Testis (tissue), 5 donors: ENCODE measurements at places on chromosomes 7 and 10. TPM values are rescaled to one million over a fixed set of nuclear protein-coding genes. Genes with fewer than 3 reads are reported as not detected.
A peak's percentile ranks its signal among the peaks of the same experiment; 100 is the strongest.

DNA sequence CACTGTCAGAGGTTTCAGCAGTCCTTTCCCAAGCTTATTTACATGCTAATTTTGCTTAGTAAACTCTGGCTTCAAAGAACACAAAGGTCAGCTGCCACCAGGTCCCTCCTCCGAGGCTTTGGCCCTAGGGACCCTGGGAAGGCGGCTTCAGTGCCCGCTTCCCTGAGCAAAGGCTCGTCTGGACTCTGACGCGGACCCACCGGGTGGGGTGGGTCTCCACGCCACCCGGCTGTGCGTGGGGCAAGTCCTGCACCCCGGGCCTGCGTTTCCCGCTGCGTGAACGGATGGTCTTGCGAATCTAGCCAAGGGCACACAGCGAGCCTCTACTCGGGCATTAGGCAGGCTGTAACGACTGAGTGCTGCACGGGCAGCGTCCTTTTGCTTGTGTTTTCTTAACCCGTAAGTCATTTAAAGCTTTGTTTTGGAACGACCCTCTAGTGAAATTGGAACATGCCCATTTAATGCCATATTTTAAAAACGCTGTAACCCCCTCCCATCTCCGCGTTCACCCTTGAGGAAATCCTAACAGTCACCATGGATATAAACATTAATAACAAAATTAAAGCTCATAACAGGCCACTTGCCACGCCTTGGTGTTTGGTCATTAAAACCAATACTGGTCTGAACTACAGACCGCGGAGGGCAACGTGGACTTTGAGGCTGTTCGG is 828 bp downstream of the BNIP3 start:
- peak overlapping the region; percentile 87 for H3K27ac ChIP-seq
- peak overlapping the region; percentile 90 for H3K4me3 ChIP-seq

DNA sequence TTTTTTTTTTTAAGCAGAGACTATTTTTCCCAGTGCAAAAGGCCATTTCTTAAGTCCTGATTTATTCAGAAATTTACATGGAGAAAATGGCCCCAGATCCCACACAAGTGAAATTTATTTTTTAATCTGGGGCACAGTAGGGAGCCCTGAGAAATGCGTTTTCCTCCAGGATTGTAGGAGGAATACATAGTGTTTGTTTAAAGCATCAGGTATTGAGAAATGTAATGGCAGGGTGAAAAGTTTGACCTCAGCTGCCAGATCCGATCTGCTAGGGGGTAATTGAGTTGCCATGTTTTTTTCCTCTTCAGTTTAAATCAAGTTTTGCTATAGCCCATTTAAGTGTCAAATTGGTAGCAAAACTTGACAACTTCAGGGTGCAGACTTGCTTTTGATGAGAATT is 110.0 kb downstream of the LRMDA start:
- H3K27ac ChIP-seq, result no peak overlapping the region
- no peaks in the 10 kb centered on the region for H3K36me3 ChIP-seq
- no peaks in the 10 kb centered on the region for H3K27me3 ChIP-seq
- DNase-seq, result no peak

DNA sequence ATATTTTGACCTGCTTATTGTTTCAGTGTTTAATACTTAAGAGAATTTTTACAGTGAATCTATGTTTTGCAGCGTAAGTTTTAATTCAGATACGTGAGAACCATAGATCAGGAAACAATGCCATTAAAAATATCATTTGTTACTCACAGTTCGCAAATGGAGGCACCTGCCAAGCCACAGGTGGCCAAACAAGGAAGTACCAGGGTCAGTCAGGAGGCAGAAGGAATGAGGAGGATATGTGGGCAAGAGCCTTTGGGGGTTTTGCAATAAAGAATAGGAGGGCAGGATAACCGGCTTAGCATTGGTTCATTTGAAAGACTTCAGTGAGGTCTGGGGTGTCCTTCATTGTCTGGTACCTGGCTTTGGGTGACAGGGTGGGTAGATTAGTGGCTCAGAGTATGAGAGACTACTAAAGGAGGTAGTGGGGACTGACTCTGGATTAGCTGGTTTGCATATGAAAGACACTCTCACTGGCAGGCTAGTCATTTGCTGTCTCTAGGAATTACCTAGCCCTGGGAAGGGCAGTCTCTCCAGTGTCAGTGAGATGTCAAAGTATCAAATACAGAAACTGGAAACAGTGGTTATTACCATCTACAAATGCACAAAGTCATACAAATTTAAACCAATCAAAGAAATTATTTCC is 132.2 kb upstream of the CAV2 start:
- H3K36me3 ChIP-seq, result no peaks in the 10 kb centered on the region
- H3K27me3 ChIP-seq, result no peaks in the 10 kb centered on the region
- H3K27ac ChIP-seq, result no peak overlapping the region
- no peaks in the 10 kb centered on the region for H3K4me1 ChIP-seq
- DNase-seq, result no peak

GRCh38 chr10:7485244-7485556 is 74.4 kb upstream of the SFMBT2 start:
- no peak overlapping the region for H3K4me3 ChIP-seq
- peaks cover 4% of the 10 kb centered on the region for H3K4me1 ChIP-seq
- no peak for DNase-seq
- no peak overlapping the region for H3K27ac ChIP-seq
- H3K36me3 ChIP-seq, result no peaks in the 10 kb centered on the region
- H3K27me3 ChIP-seq, result no peaks in the 10 kb centered on the region

DNA sequence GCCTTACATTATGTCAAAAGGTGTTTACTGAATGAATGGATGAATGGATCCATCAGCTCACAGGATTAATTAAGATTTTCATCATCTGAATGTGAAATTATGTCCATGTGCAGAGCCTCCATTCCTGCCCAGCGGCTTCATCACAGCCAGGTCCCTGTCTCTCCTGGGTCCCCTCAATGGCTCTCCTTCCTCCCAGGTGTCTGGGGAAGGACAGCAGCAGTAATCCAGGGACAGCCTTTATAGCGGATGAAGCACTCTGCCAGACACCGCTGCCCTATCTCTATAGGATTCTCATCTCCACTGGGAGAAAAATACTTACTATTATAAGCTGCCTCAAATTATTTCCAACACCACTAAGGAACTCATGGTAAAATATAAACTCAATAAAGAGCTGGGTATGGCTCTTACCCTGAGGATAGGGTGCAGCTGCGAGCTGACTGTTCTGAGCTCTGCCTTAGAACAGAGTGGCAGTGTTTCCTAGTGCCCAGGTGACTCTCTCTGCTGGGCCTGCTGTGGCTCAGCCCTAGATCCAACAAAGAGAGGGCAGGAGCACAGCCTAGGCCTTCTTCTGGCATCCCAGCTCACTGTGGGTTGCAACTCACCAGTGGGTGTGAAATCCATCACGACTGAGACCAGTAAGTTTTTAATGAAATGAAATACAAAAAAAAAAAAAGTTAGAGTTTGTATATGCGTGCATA is 38.3 kb downstream of the GPRIN2 start:
- no peaks in the 10 kb centered on the region for H3K36me3 ChIP-seq
- H3K4me1 ChIP-seq, result no peaks in the 10 kb centered on the region
- no peaks in the 10 kb centered on the region for H3K27me3 ChIP-seq
- no peak overlapping the region for H3K4me3 ChIP-seq

DNA sequence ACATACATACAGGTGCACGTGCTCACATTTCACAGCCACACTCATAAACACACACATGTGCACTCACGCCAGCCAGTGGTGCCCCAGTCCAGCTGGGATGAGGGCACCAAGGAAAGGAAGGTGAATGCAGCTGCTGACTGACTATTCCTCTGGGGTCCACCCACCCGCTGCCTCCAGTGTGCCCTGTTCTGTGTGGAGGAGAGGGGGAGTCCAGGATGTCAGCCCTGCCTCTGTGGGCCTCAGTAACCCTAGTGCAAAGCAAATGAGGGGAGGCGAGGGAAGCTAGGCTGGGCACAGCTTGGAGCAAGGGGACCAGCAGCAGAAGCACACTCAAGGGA is 57.6 kb downstream of the YKT6 start:
- H3K4me1 ChIP-seq, result peaks cover 16% of the 10 kb centered on the region
- H3K4me3 ChIP-seq, result no peak overlapping the region
- H3K27me3 ChIP-seq, result no peaks in the 10 kb centered on the region

DNA sequence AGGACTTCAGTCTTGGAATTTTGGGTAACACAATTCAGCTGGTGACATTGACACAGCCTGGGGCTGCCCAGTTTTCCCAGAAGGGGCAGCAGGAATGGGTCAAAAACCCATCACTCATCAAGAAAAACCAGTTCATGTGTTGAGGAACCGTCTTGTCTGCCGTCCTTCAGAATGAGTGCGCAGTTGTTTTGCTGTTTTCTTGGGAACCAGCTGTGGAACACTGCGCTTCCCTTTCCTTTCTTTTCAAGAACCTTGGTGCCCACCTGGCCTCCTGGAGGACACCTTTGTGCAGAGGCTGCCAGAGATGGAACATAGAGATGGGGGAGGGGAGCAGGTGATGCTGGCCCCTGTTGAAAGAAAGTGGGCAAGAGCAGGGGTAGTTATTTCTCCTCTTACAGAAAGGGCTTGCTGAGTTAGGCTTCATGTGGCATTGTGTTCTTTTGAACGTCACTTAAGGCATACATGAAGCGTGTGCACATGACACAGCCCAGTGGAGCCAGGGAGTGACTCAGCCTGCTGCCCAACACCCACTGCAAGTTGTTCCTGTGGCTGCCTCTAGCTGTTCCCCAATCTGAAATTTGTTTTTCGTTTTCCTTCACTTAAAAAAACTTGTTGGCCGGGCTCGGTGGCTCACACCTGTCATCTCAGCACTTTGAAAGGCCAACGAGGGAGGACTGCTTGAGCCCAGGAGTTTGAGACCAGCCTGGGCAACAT is 87.4 kb upstream of the TNS3 start:
- H3K36me3 ChIP-seq, result no peaks in the 10 kb centered on the region
- H3K4me1 ChIP-seq, result no peaks in the 10 kb centered on the region
- H3K4me3 ChIP-seq, result no peak overlapping the region
- H3K27ac ChIP-seq, result peak overlapping the region; percentile 54

DNA sequence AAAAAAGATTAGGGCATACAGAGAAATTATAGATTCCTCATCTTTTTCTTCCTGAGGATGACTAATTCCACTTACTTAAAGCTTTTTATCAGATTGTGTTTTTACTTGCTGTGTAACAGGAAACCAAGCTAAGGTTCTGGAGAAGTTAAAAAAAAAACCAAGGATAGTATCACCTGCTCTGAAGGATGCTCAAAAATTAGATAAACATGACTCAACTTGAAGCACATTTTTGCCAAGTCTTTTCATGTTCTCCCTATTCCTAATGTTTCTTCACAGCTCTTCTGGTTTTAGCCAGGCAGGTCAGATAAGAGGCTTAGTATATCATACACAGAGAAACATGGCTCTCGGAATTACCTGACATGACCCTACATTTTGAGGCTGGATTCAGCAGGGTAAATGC is 90.3 kb downstream of the CPEB3 start:
- no peak overlapping the region for H3K4me3 ChIP-seq
- H3K27me3 ChIP-seq, result no peaks in the 10 kb centered on the region
- no peaks in the 10 kb centered on the region for H3K36me3 ChIP-seq
- H3K27ac ChIP-seq, result no peak overlapping the region

GRCh38 chr10:103724771-103725170 is 130.6 kb downstream of the SH3PXD2A start:
- H3K27ac ChIP-seq, result no peak overlapping the region
- no peaks in the 10 kb centered on the region for H3K4me1 ChIP-seq
- DNase-seq, result no peak
- no peak overlapping the region for H3K4me3 ChIP-seq
- no peaks in the 10 kb centered on the region for H3K27me3 ChIP-seq
- no peaks in the 10 kb centered on the region for H3K36me3 ChIP-seq

DNA sequence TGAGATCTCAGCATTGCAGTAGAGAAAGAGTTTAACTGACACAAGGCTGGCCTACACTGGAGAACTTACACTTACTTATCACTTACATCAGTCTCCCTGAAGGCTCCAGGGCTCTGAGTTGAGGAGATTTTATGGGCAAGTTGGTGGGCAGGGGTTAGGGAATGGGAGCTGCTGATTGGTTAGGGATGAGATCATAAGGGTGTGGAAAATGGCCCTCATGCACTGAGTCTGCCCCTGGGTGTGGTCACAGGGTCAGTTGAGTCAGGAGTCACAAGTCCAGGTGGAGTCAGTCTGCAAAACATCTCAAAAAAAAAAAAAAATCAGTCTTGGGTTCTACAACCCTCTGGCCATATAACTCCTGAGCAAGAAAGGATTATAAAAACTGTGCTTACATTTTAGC is 60.5 kb downstream of the PPP1R17 start:
- no peaks in the 10 kb centered on the region for H3K4me1 ChIP-seq
- no peak overlapping the region for H3K27ac ChIP-seq
- no peaks in the 10 kb centered on the region for H3K36me3 ChIP-seq
- no peak for DNase-seq

DNA sequence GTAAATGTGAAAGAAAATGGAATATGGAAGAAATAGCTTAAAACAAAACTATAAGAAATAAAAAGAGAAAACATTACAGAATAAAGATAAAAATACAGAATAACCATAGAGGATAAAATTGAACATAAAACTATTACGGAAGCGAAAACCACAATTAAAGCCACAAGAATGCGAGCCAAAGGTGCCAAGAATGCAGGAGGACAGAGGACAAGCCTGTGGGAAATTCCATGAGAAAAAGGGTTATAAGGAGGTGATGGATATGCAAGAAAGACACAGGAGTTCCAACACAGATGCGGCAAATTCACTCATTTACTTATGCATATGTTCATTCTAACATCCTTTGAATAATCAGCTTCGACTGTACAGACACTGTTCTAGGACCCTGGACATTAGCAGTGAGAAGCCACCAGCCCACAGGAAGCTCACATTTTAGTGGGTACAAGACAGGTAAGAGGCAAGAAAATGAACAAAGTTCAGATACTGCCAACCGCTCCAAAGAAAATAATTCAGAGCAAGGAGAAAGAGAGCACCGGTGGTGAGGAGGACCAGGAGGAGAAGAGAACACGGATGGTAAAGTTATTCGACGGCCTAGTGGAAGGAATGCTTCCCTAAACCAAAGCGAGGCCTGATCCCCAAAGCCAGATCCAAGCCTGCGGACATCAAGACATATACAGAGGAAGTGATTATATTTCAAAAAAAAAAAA is 213.7 kb upstream of the MGMT start:
- H3K4me3 ChIP-seq, result no peak overlapping the region
- H3K27ac ChIP-seq, result no peak overlapping the region
- DNase-seq, result no peak
- H3K36me3 ChIP-seq, result no peaks in the 10 kb centered on the region

- H3K27ac ChIP-seq, result no peak overlapping the region
- no peaks in the 10 kb centered on the region for H3K27me3 ChIP-seq
- peak; percentile 87 for DNase-seq
- no peak overlapping the region for H3K4me3 ChIP-seq
- H3K4me1 ChIP-seq, result peaks cover 36% of the 10 kb centered on the region
Measured at GRCh38 chr10:100364735-100365391, 17.8 kb downstream of the SCD start.

- no peaks in the 10 kb centered on the region for H3K36me3 ChIP-seq
- no peak overlapping the region for H3K27ac ChIP-seq
- no peaks in the 10 kb centered on the region for H3K4me1 ChIP-seq
- no peak overlapping the region for H3K4me3 ChIP-seq
Measured at GRCh38 chr7:81433692-81434331, 336.0 kb downstream of the HGF start.

The YWHAG gene
- 80.2 TPM for total RNA-seq

The IGF2BP3 gene
- 36.0 TPM for total RNA-seq

The SPDYE2B gene
- total RNA-seq, result 10.6 TPM

The RNF32 gene
- total RNA-seq, result 63.8 TPM

The ZNF503 gene
- total RNA-seq, result 9.8 TPM

The DRGX gene
- total RNA-seq, result not detected

The RBP3 gene
- not detected for total RNA-seq

The CALHM3 gene
- 0.93 TPM for total RNA-seq
